ENCODE measurements at places on chromosomes 2 and 18. TPM values are rescaled to one million over a fixed set of nuclear protein-coding genes. Genes with fewer than 3 reads are reported as not detected.

LTBP1 gene
- total RNA-seq: 80.2 TPM

CMPK2 gene
- 4.5 TPM for total RNA-seq

CAVIN2 gene
- total RNA-seq: 0.80 TPM

- DNase-seq: no peak
Observed at GRCh38 chr2:54572262-54572635, 116.1 kb downstream of the SPTBN1 start.

GRCh38 chr2:27373567-27373966, 3.2 kb downstream of the SNX17 start:
- no peak for DNase-seq

DNA sequence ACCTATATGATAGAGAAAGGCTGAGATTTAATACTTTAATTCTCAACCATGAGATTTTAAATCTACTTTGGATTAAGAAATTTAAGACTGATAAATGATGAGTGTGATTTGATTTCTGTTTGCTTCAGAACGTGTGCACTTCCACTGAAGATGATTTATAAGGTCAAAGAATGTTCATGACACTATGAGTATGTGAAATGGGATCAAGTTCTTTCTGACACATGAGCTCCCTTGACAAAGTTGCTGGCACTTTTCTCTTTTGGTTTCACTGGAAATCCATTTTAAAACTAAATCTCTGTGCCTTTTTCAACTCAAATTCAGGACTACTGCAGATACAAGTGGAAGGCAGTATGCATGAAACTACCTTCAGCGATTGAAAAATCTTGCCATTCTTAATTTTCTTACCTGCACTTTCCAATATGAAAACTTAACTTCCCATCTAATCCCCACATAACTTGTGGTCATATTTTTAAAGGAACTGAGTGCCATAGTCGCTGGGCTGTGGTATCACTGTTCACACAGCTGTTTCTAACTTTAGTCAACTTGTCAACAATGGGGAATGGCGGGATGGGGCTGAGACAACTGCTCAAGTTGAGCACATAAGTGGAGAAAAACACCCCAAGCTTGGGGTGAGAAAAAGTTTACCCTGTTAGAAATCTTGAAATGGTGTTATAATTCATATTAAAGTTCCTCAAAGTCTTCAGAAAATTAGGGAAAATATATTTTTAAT, 51.8 kb upstream of the TTN start:
- DNase-seq: no peak

GRCh38 chr2:27832396-27832795, 57.8 kb downstream of the RBKS start:
- no peak for DNase-seq
